Fibroblast of pulmonary artery (primary cell): ENCODE measurements at places on chromosomes 12 and 14.

DNA sequence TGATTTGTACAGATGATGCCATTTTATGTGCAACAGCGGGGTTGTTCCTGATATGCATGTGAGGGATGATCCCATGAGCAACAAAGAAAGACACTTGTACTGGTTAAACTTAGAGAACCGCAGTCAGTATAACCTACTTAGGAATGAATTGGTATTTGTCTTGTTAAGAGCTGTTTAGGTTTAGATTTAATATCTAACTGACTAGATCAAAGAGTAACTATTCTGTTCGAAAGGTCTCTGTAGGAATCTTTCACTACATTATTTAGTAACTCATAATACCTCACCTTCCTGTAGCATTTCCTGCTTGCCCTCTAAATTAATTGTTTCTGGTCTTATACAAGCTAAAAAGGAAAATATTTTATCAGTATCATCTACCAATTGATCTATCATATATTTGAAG is 350.4 kb downstream of the TRHDE start:
- DNase-seq: no peak

DNA sequence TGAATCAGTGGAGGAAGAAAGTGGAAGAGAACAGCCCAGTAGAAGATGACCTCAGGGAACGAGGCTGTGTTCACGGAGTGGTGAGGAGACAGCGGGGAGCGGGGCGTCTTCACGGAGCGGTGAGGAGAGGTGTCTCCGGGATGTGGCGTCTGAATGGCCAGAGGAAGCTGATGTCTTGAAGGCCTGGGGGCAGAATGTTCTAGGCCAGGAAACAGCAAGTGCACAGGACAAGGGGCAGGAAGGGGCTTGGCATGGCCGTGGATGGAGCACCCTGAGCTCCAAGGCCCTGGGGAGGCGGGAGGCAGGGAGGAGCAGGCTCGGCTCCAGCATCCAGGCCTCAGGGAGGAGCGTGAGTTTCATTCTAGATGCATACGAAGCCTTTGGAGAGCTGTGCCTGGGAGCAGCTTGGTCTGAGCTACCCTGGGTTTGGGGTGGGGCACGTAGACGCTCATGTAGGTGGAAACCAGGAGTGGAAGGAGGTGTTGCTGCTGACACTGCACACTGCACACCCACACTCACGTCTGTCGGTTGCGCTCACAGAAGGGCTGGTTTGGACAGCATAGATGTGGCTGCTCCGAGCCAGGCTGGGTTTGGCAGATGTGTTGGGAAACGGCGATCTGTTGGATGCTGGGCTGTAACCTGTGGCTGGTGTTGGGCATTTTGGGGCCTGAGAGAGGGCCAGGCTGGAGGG is 131.6 kb downstream of the ADGRD1 start:
- no peak for DNase-seq

DNA sequence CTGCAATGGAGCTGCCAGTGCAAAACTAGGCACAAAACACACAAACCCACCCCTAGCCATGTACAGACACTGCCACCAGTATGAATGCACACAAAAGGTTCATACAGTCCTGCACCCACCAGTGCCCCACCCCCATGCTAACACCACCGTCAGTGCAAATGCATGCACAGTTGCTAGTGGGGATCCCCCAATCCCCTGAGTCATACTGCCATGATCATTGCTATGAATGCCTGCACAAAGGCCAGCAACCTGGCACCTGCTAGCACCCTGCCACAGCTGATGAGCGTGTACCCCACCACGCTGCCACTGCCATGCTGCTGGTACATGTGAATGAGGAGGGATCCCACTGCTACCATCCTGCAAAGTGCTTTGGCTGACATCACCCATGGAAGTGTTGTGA is 23.9 kb downstream of the PZP start:
- no peak for DNase-seq

GRCh38 chr12:43333644-43334043 is 218.4 kb downstream of the ADAMTS20 start:
- DNase-seq: no peak

DNA sequence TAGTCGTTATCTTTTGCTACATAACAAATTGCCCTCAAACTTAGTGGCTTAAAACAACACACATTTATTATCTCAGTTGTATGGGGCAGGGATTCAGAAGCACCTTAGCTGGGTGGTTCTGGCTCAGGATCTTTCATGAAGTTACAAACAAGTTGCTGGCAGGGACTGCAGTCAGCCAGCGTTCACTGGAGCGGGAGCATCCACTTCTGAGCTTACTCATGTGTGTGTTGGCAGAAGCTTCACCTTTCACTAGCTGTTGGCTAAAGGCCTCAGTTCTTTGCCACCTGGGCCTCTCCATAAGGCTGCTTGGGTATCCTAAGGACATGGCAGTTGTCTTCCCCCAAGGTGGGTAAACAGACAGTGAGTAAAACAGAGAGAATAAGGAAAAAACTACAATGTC is 365.7 kb downstream of the RPS29 start:
- no peak for DNase-seq

DNA sequence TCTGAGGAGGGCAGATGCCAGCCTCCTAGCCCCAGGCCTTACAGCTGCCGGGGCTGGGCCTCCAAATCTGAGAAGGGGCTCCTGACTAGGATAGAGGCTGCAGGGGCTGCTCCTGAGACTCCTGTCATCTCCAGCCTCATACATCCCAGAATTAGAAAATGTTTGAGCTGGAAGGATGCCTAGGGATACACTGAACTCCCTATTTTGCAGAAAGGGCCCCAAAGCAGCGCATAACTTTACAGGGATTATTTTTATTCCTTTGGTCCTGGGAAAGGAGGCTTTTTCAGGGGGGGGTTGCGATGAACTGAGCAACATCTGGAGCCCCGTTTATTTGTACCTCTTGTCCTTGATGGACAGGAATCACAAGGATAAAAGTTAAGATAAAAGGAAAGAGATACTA is 35.9 kb upstream of the SLC38A2 start:
- DNase-seq: no peak

DNA sequence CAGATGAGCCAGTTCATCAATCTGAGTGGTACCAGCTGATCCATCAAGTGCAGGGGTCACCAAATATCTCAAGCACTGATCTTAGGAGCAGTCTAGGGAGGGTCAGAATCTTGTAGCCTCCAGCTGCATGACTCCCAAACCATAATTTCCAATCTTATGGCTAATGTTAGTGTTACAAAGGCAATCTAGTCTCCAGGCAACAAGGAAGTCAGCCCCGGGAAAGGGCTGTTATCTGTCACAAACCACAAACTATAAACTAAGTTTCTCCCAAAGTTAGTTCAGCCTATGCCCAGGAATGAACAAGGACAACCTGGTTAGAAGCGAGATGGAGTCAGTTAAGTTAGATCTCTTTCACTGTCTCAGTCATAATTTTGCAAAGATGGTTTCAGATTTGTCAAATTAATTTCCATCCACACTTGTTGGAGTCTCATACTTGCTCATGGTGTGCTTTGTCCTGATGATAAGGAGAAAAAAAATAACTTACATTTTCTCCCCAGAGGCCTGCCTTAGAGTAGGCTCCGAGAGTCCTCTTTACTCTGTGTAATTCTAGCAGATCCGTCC is 3.9 kb upstream of the ABHD4 start:
- no peak for DNase-seq

GRCh38 chr12:24256684-24257083 is 307.2 kb upstream of the SOX5 start:
- no peak for DNase-seq

DNA sequence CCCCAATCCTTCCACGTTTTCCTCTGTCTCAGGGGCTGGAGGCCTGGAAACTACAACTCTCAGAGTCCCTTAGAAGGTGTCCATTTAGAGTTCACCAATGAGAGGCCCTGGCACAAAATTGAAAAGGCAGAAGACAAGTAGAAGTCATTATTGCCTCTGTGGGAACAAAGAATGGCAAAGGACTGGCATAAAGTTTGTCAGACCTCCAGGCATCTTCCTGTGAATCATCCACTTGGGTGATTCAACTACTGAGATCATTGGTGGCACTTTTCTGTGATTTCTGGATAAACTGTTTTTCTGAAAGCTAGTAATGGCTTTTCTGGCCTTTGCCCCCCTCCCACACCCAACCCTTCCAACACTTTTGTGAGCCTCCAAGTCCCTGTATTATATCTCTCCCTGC is 42.6 kb upstream of the C12orf42 start:
- no peak for DNase-seq

DNA sequence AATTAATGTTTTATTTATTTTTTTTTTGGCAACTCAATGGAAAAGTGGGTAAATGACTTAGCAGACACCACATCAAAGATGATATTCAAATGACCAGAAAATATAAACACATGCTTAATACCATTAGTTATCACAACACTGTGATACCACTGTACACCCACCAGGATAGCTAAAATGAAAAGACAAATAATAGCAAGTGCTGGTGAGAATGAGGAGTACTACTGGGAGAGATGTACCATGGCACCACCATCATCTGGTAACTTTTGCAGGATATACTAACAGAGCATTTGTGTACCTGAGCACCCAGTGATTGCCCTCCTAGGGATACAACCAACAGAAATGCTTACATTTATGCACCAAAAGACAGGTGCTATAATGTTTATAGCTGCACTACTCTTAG is 21.9 kb downstream of the TRIM9 start:
- no peak for DNase-seq

GRCh38 chr14:26765768-26766520 is 168.1 kb upstream of the NOVA1 start:
- peak; percentile 95 for DNase-seq

DNA sequence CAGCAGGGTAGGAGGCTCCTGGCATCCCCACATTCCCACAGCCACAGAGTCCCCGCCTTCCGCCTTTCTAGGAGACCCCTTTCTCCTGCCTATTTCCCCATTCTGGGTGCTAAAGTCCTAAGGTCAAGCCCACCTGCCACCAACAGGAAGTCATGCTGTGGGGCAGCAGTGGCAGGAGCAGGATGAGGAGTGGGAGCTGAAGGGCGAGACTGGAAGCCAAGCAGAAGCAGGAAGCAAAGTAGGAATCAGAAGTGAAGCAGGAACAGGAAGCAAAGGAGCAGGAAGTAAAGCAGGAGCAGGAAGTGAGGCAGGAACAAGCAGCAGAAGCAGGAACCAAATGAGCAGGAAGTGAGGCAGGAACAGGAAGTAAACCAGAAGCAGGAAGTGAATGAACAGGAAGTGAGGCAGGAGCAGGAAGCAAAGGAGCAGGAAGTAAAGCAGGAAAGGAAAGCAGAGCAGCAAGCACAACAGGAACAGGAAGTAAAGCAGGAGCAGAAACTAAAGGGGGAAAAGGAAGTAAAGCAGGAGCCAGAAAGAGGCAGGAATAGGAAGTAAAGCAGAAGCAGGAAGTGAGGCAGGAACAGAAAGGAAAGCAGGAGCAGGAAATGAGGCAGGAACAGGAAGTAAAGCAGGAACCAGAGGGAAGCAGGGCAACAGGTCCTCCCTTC is 38.3 kb upstream of the RIMBP2 start:
- no peak for DNase-seq

DNA sequence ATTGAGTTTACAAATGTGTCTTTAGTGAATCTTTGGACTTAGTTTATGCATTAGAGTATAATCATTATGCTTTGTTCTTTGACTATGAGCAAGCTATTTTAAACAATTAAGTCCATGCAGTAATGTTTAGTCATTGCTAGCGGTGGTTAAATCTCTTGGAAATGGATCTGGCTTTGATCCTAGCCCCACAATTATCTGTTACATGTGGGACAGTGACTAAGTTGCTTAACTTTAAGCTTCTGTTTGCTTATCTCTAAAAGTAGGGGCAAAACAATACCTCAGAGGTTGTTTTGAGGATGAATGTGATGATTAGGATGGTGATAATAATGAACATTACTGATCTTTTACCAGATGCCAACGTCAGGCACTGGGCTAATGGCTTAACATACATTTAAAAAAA is 124.2 kb downstream of the NPAS3 start:
- DNase-seq: peak; percentile 34

- no peak for DNase-seq
Measured at GRCh38 chr14:26403760-26404159, 194.1 kb downstream of the NOVA1 start.

- DNase-seq: no peak
Measured at GRCh38 chr12:7877420-7877819, 4.7 kb upstream of the SLC2A14 start.

DNA sequence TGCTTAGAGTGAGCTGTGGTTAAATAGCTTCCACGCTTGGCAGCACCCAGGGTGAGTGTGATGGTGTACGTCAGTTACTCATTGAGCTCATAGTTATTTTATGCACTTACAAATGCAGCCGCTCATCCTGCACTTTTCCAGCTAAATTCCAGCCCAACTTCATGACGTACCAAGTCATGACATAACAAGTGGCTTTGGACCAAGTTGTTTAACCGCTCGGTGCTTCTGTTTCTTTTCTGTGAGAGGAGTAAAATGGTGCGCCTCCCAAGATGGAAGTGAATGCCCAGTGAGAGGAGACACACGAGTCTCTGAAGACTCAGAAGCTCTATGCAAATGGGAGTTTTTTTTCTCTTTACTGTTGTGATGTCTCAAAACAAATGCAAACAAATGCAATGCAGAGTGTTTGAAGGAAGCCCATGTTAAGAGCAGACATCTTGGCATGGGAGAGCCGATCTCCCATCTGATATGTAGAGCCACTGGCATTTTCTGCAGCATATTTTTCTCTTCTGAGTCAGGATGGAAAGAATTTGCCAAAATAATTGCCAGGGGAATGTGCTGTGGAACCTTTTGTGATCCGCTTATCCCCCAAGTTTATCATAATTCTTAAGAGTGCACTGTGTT is 72.2 kb downstream of the FBXW8 start:
- DNase-seq: peak; percentile 57

- peak; percentile 44 for DNase-seq
Measured at GRCh38 chr12:65490250-65490649, 211.8 kb downstream of the MSRB3 start.

GRCh38 chr14:66624336-66624937 is 116.5 kb downstream of the GPHN start:
- peak; percentile 85 for DNase-seq

- peak; percentile 90 for DNase-seq
Measured at GRCh38 chr12:76455582-76456345, 103.8 kb downstream of the OSBPL8 start.

GRCh38 chr14:92986254-92987147 is 63.6 kb downstream of the CHGA start:
- peak; percentile 64 for DNase-seq

- DNase-seq: no peak
Measured at GRCh38 chr12:52825961-52826360, 8.2 kb downstream of the KRT79 start.

- DNase-seq: no peak
Measured at GRCh38 chr14:95304342-95304741, 15.4 kb downstream of the CLMN start.

DNA sequence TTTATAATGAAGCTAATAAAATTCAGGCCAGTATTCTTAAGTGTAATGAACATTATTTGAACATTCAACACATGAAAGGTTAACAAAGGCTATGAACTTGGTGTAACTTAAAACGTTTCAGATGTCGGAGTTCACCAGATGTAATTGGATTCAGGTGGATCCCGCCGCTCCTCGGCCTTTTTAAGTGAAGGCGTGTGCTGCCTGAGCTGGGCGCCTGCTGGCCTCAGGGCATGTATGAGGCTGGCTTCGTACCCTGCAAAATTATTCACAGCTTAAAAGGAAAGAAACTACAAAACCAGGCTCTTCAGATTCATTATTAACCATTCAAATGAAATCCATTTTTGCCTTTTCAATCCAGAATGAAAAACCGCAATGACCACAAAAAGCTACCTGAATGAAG is 69.9 kb downstream of the WIF1 start:
- DNase-seq: no peak

GRCh38 chr12:57233357-57234232 is 4.1 kb downstream of the SHMT2 start:
- DNase-seq: peak; percentile 82
